GM04504 (cell line): ENCODE measurements at places on chromosomes 11 and 22.
A peak's percentile ranks its signal among the peaks of the same experiment; 100 is the strongest.

- no peak for DNase-seq
These were observed 316.7 kb downstream of the DLG2 start for GRCh38 chr11:85310479-85310878.

DNA sequence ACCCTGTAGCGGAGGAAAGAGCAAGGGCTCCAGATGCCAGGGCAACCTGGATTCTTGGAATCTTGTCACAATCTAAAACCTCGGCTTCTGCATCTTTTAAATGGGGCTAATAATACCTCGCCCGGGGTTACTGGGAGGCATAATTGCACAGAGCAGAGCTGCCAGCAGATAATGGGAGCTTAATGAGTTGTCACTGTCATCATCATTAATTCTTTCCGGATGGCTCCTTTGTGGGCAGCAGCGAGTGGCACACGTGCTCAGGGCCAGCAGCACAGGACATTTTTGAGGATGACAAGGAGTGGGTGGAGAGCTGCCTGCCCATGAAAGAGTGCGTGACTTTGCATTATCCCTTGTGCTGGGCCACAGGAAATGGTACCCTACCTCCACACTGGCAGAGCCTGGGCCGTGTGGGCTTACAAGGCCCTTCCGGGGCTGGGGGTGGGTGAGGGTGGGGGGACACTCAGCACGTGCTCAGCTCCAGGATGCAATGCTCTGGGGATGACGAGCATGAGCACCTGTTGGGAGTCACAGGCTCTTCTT is 5.7 kb downstream of the PDGFB start:
- DNase-seq: no peak

GRCh38 chr22:17748555-17749353 is 25.5 kb downstream of the BID start:
- DNase-seq: no peak

DNA sequence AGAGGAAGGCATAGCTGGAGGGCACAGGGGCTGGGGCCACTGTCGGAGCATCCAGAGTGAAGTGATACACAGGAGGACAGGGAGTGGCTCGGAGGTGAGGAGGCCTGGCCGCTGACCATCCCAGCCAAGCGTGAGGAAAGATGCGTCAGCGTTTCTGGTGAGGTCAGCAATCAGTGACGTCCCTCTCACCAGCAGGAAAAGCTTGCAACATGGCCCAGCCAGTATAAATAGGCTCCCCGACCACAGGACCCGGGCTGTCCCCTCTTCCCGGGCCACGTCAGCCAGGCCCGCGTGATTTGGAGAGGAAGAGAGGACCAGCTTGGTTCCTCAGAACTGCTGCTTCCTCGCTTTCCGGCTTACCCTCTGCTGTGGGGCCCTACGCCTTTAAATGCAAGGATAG is 4.2 kb upstream of the OSM start:
- DNase-seq: no peak

DNA sequence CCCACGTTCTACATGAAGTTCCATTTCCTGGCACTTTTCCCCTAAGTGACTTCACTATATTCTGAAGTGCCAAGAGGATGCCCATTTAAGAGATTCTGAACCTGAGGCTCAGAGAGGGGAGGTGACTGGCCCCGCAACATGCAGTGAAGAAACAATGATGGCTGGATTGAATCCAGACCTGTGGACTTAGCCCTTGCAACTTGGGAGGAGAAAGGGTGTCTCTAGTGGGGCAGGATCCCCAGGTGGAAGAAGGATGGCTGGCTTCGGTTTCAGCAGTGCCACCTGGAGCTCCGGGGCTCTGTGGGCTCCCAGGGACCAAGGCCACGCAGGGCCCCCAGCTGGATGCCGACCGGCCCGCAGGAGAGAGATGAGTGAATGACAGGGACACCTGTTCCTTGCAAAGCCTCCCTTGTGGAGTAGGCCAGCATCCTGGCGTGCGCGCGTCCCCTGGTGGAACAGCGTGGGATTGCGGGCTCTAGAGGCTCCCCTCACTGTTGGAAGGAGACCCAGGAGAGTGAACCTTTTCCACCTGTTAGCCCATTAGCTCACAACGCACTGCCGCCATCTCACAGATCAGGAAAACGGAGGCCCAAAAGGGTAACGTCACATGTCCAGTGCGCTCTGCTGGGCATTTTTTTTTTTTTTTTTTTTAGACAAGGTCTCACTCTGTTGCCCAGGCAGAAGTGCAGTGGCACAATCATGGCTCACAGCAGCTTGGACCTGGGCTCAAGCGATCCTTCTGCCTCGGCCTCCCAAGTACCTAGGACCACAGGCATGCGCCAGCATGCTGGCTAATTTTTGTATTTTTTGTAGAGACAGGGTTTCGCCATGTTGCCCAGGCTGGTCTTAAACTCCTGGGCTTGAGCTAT is 104.7 kb downstream of the KIAA1671 start:
- DNase-seq: peak; percentile 5

- DNase-seq: no peak
These were observed 32.2 kb upstream of the GAB2 start for GRCh38 chr11:78449866-78450265.

DNA sequence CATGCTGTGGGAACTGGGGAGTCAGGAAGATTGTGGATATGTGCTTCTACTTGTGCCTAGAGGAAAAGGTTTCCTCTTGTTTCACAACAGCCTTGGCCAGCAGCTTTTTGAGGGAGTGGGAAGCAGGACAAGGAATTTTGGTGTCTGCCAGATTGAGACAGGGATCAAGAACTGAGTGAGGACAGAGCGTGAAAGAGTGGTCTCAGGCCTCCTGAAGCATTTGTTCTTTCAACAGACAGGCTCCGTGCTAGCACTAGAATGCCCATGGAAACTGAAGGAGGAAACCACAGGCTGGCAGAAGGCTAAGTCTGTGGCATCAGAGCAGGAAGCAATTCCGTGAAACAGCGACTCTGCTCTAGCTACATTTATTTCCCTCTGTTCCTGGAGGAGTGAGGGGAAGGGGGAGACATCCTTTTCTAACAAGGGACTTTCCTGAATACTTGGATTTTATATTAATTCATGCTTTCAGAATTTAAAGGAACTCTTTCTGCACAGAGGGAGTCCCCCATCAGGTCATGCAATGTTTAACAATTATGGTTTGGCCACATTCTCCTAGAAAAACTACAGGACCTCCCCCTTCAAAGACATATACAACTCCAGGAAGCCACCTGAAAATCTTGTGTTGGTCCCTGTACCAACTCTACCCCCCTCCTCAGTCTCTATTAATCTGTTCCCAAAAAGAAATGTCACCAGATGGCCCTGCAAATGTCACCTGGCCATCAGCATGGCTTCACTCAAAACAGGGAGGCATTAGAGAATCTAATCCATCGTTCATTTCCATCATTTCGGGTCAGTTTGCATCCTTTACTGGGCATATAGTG is 96.1 kb downstream of the SYT9 start:
- DNase-seq: no peak

DNA sequence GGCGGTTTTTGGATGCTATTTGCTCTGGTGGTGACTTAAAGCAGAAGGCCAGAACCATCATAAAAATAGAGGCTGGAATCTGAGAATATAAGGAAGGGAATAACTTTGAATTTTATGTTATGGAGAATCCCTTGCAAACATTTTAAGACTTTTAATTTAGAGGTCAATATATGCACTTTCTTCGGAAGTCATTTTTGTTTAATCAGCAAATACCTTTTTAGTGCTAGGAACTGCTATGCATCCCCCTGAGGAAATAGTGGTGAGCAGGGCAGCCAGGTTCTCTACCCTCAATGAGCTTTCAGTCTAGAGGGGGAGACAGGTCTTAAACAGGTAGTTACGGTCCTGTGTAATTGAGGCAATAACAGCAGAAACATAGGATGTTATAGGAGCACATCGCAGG is 266.5 kb upstream of the MPPED2 start:
- no peak for DNase-seq

- peak; percentile 81 for DNase-seq
These were observed 2.8 kb upstream of the ROBO4 start for GRCh38 chr11:124900464-124900863.

- no peak for DNase-seq
These were observed 868.6 kb downstream of the METTL15 start for GRCh38 chr11:28976801-28977145.

DNA sequence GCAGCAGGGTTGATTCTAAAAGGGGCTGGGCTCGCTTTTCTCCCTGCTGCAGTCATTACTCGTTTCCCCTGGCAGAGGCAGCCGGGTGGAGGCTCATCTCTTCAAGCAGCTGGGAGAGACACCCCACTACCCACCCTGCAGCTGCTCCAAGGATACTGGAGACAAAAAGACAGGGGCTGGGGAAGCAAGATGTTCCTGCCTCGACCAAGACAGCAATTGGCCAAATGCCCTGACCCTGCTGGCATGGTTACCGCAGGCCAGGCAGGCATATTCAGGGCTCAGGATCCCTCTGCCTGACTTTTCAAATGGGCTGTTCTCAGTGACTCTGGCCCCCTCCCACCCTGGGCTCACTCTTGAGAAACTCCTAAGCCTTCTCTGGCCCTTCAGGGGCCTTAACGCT is 6.8 kb upstream of the RGL4 start:
- no peak for DNase-seq

DNA sequence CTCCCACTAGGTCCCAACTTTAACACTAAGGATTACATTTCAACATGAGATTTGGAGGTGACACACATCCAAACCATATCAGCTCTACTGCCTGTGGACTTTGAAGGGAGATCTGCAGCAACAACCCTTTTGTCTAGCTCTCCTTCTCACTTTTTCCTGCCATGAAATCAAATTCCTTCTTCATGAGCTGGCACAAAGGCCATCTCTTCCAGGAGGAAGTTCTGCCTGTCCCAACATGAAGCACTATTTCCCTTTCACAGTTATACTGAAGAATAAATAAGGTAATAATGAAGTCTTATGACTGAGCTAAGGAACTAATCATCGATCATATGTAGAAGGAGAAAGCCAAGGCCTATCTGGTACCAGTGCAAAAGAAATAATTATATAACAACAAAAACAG is 253.5 kb upstream of the TENM4 start:
- no peak for DNase-seq

DNA sequence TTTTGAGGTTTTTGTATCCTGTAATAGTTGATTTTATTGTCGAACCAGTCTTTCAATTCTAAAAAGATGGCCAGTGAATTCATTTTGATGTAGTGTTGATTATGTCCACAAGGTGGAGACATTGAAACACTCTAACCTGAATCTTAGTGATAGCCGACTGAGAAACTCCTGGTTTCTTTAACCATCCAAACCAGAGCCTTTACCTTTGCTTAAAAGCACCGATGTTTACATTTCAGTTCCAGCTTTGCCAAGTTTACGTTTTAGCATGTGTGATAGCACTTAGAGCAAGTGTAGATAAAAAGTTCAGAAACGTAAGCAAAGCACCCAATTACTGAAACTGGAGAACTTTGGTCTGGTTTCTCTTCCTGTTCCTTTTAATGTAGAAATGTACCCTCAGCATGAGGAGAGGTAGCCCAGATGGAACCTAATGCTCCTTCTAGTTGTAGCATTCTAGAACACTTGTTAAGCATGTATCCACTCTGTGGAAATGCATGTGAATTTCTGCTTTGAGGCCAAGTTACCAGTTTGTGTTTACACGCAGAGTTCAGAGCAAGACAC is 208.6 kb downstream of the DBX1 start:
- DNase-seq: no peak

GRCh38 chr11:90243534-90243933 is 20.7 kb upstream of the CHORDC1 start:
- no peak for DNase-seq

- DNase-seq: peak; percentile 60
These were observed 5.1 kb upstream of the CLPB start for GRCh38 chr11:72439455-72439854.

GRCh38 chr11:92329137-92329536 is 104.5 kb downstream of the FAT3 start:
- DNase-seq: no peak

DNA sequence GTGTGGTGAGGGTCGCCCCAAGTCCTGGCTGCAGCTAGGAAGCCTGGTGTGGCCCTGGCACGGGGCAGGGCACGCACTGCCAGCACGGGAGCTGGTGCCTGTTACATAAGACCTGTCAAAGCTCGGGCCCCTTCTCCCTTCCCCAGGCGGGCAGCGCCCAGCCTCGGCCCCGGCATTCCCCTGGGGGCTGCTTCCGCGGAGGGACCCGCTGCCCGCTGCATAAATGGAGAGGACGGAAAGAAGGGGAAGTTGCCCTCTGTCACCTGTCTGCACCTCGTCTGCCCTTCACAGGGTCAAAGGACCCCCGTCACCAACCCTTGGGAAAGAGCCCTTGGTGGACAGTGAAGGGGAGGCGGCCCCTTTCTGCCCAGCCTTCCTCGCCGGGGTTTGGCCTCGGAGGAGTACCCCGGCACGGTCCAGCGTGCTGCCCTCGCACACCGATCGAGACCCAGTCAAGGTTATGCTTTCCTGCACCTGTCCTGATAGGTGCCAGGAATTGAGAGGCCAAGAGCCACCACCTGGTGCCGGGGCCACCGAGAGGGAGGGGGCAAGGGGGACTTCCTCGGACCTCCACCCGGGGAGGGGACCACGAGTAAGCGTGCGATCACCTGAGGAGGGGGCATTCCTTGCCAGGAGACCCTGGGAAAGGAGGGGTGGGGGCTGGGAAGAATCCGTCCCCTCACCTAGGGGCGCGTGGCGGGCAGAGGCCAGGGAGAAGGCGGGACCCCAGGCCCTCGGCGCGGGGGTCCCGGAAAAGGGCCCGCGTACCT is 16.8 kb upstream of the MFRP start:
- no peak for DNase-seq

DNA sequence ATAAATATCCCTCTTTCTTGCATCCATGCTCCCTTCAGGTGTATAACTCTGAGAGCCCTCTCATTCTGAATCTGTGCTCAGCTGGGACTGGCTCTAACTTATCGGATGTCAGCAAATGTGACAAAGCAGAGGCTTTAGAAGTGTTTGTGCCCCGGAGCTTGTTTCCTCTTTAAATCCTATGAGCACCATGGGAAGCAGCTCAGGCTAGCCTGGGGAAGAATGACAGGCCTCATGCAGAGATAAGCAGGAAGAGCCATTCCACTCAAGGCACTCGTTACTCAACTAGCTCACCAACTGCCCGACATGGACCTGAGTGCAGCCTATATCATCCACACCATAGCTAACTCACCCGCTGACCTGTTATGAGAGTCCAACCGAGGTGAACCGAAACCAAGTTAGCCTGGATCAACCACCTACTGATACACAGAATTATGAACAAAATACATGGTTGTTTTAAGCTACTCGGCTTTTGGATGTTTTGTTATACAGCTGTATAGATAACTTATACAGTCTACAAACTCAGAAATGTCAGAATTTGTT is 990.7 kb downstream of the NTM start:
- no peak for DNase-seq

- no peak for DNase-seq
These were observed 163.7 kb upstream of the DDI1 start for GRCh38 chr11:103872748-103873147.

DNA sequence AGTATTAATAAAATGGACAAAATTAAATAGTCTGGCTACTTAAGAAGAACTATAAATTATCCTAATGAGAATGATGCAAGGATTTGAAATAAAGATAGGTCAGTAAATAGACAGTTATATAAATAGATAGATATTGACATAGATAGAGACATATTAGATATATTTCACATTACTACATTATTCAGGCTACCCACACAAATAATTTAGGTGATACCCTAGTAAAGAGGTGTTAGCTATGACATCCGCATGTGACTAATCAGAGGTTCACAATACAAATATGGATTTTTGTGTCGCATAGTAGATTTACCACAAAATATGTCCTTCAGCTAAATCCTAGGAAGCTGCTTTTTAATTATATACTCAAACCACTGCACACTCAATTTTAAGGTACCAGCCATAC is 729.0 kb upstream of the ANO3 start:
- no peak for DNase-seq

GRCh38 chr11:30019481-30019880 is 2.7 kb upstream of the KCNA4 start:
- DNase-seq: no peak
